ENCODE measurements at places on chromosomes 7 and 10.

DNA sequence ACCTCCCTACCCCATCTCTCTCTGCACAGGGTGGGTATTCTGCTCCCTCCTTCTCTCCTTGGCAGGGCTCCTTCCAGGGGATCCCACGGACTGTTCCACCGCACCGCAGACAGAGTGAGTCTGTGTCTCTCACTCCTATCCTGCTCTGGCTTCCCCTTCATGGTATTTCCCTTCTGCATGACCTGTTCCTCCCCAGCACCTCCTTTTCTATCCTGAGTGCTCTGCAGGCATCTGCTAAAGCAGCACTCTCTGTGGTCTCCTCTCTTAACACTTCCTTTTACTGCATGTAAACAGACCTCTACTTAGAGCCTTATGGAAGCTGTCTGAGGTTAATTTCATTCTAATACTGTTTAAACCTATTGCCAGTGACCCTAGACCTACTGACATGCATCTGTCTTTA lies 171.5 kb downstream of the CCSER2 start:
- no peak for DNase-seq

- no peak for DNase-seq
These were observed 12.8 kb downstream of the DNMBP start for GRCh38 chr10:99996671-99997648.

GRCh38 chr7:94440451-94441039 lies 45.9 kb downstream of the COL1A2 start:
- no peak for DNase-seq

DNA sequence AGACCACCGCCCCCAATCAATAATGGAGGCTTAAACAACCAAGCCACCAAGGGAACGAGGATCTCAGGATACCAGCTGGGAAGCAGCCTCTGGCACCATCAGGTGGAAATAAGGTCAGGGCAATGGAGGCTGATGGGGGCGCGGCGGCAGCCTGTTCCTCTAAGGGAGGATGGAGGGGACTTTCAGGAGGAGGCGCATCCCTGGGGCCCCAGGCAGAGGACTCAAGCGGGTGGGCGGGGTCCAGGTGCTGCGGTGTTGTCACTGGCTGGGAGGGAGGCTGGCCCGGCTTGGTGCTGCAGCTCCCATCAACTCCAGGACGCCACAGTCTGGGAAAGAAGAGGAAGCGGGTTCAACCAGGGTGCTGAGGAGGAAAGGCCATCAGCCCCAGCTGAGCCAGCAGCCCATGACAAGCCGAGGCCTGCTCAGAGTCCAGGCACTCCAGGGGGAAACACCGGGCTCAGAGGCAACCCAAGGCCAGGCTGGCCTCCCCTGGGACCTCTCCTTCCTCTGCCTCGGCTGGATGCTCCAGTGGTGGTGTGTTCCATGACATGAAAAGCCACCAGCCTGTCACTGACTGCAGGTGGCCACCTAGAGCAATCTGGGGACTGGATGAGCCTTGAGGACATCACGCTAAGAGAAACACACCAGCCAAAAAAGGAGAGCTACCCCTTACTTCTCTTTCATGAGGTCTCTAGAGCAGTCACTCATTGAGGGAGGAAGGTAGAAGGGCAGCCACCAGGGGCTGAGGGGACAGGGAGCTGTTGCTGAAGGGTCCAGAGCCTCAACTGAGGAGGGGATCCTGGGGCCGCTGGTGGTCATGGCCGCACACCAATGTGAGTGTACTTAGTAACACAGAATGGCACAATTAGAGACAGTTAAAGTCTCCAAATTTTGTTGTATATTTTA lies 4.6 kb downstream of the GIGYF1 start:
- no peak for DNase-seq

- DNase-seq = no peak
These were observed 4.8 kb downstream of the ADRA2A start for GRCh38 chr10:111081595-111081994.

DNA sequence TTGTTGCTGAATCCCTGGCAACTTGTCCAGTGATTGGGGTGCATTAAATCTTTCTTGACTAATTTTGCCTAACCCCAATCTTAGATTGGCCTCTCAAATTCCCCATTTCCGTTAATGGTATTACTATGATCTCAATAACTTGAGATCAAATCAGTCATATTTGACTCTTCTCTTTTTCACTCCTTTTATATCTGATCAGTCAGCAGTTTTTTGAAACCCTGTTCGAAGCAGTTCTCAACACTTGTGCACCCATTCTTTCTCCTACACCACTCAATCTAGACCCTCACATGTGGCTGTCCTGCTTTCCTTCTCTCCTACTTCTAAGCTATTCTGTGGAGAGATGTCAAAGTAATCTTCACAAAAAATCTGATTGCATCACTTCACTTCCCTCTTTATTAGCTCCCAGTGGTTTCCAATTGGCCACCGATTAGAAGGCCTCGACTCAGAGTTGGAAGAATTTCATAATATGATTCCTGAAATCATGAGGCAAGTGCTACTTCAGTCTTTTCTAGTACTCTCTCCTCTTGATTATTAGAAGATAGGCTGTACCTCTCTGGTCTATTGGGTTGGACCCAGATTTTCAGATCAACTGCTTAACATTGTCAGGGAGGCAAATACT lies 128.9 kb downstream of the ZNF365 start:
- DNase-seq = no peak

GRCh38 chr10:32323051-32323450 lies 23.9 kb downstream of the EPC1 start:
- DNase-seq = no peak

DNA sequence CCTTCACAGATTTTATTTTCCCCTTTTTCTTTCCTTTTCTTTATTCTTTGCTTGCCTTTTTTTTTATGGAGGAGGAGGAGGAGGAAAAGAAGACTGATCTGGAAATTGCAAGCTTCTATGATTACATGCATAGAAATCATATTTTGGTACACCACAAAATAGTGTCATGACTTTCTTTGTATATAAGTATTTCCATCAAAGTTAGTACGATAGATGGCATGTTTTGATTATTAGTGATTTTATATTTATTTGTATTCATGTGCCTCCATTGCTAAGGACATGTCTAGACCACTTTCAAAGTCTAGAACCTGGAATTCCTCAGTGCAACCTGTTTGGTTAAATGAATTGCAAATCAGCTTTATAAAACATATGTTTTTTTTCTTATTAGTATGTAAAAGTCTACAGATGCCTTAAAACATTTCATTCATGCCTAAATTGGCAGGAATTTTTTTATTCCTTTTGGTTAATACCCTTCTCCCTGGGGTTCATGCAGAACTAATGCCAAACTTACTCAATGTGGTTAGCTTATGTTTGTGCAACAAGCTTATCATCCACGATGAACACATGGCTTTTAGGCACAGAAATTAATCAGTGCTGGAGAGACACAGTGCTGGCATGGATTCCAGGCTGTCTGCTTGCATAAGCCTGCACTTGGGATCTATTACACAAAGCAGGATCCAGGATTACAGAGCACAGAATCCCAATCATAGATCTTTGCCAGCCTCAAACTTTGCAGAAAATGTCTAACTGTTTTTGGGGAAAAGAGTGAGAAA lies 213.1 kb downstream of the CHRM2 start:
- no peak for DNase-seq

- no peak for DNase-seq
These were observed 33.0 kb downstream of the KIF5B start for GRCh38 chr10:32023264-32023663.

DNA sequence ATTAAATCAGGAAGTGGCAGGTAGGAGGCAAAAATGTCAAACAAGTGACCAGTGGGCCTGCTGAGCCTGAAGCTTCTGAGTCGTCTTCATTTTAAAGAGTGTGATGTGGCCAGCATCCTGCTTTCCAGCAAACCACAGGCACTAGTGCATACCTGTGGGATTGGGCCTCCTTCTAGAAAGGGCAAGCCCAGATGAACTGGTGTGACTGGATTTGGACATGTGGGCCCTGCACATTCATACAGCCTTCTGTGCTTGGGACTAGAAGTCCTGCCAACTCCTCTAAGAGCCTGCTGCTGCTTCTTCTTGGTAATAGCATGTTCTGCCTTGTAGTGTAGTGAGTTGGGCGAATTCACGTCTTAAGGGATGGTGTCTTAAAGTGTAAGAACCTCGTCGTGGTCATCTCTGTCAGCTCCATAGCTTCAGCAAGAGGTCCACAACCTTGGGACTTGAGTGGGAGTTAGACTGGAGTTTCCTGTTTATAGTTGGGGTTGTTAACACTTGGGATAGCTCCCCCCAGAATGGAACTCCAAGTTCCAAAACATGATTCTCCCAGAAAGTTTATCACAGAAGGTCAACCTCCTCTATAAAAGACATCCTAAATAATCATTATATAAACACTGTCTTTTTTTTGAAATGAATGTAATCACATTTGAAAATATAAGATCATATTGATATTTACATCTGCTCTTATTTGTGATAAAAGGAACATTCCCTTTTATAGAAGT lies 11.2 kb downstream of the BMPER start:
- DNase-seq = no peak

All from left kidney (tissue), 8 donors.